ENCODE measurements at places on chromosomes 7 and 10. TPM values are rescaled to one million over a fixed set of nuclear protein-coding genes. Genes with fewer than 3 reads are reported as not detected.

Gene TRIM50
- total RNA-seq: 0.24 TPM

Gene BLNK
- total RNA-seq: not detected

DNA sequence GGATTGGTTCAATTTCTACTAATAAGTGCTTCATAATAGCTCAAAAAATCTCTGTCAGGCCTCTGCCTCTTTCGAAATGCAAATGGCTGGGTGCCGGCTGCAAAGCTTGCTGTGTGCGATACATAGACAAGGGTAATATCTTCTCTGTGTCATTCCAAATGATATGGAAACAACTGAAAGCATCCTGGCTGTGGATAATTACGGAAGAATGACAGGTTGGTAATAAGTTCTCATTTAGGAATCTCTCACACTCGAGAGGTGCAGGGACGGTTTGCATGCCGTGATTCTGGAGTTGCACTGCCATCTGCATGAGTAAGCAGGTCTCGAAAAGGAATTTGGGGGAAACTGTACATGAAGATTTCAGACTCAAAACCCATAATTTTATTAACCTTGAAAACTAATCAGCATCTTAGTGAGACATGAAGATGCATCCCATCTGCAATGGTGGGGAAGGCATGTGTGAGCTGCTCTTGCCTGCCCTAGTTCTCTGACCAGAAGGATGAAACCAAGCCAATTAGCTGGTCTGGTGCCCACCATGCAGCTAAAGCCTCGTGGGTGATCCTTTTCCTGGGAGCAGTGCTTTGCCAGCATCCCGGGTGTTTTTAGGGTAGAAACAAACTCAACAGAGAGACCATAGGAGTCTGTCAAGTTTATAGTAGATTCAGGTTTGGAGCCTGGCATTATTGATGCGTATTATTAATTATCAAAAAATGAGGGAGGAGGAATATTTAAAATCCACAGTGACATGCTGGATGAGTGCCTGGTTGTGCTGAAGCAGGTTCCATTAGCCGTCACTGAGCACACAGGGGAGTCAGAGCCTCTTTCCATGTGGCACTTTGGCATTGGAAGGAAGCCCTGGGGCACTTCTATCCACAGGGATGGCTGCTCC lies 503.6 kb upstream of the MGMT start:
- H3K27ac ChIP-seq: no peak overlapping the region
- no peaks in the 10 kb centered on the region for H3K4me1 ChIP-seq
- H3K27me3 ChIP-seq: no peaks in the 10 kb centered on the region
- no peaks in the 10 kb centered on the region for H3K36me3 ChIP-seq
- no peak overlapping the region for H3K4me3 ChIP-seq

DNA sequence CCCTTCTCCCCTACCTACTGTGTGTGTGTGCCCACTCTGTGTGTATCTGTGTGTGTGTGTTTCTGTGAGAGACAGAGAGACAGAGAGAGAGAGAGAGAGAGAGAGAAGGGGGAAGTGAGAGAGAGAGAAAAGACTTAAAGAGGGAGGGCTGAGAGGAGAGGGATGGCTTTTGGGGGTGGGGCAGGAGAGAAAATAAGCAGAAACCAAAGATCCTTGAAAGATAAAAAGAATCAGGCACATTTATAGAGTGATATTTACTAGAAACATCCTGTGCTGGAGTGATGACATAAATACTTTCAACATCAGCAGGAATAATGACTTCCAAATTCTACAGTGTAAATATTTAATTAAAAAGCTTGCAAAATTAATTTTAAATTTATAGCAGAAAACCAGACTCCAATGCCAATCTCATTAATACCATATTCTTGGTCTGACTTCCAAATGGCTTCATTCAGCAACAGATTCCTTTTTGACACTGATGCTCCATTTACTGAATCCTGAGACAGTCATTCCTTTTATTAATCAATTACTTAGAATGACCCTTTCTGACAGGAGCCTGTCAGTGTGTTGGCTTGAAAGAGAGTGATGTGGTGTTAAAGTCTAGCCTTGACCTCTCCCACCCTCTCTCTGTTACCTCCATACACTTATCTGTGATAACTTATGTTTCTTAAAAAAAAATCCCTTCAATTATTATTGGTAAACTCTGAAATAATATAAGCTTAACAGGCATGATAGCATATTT lies 41.7 kb upstream of the WNT2 start:
- H3K36me3 ChIP-seq: no peaks in the 10 kb centered on the region
- no peaks in the 10 kb centered on the region for H3K4me1 ChIP-seq
- no peak overlapping the region for H3K4me3 ChIP-seq
- H3K27ac ChIP-seq: no peak overlapping the region

DNA sequence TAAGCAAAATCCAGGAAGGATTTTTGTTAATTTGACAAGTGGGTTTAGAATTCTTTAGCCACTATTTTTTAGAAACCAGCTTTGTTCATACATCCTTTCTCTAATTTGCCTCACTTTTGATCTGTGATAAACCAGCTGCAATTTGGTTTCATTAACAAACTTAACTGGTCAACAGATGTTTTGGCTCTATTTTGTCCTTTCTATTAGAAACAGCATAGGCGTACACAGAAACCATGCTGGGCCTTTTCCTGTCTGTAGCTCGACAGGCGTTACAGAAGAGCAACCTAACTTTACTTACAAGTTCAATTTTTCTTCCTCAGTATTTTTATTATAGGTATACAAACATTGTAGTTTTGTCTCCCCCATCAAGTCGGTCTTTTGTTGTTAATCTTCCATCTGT lies 28.2 kb downstream of the KAT6B start:
- no peaks in the 10 kb centered on the region for H3K4me1 ChIP-seq
- H3K36me3 ChIP-seq: no peaks in the 10 kb centered on the region
- peak overlapping the region; percentile 44 for H3K27ac ChIP-seq
- DNase-seq: no peak

- no peak for DNase-seq
- H3K4me3 ChIP-seq: peak overlapping the region; percentile 45
- no peaks in the 10 kb centered on the region for H3K27me3 ChIP-seq
- peaks cover 8% of the 10 kb centered on the region for H3K4me1 ChIP-seq
Measured at GRCh38 chr7:76122516-76123239, 74.8 kb downstream of the MDH2 start.

DNA sequence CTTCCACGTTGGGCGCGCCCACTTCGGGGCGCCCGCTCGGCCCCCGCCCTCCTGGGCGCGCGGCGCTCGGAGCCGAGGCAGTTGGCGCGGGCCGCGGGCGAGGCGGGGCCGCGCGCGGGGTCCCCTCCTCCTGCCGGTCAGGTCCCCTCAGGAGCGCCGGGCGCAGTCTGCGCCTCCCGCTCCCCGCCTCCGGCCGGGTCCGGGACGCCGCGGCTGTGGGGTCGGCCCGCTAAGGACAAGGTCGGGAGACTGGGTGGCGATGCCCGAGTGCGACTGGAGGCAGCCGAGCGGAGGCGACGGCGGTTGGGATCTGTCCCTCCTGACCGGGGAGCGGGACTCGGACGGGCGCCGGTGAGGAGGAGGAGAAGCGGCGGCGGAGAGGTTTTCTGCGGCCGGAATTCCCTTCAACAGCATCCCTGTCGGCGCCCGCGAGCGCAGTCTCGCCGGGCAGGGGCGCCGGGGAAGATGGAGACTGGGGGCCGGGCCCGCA lies at the start of gene ATRNL1:
Gene ATRNL1 (plus strand): TSS at position 80 of the 490 bp plus-strand sequence. CDS start 386 bp downstream, at position 466.
- peak; percentile 89 for DNase-seq
- H3K4me3 ChIP-seq: peak within 1 kb of the TSS; percentile 76
- no peaks in the 10 kb centered on the region for H3K4me1 ChIP-seq
- H3K27ac ChIP-seq: peak within 1 kb of the TSS; percentile 96

DNA sequence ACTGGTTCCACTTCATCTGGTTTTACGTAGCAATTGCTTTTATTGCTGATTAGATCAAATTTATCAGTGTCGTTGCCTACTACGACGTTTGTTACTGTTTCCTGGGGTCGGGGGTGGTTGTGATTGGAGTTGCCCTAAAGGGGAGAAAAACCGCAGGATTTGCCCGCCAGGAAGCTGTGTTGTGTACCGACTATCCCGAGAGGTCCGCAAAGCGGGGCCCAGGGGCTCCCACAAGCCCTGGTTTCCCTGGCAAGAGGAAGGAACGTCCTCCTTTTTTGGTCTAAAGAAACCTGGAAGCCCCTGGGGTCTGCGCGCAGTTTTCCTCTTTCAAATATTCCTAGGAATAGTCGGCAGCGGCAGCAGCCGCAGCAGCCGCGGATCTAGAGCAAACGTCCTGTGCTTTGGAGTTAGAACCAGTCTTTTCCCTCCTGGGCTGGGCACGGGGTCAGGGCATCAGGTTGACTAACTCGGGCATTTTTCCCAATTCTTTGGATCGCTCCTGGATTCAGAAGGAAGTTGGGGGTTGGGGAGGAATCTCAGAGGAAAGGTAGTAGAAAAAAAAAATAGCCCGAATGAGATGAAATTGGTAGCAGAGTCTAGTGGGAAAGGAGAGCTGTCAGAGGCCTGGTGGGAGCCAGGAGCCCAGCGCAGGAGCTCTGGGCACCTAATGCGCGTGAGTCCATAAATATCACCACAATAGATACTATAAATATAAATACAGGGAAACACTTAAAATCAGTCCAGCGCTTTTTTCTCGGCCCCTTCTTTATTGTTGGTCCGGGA lies 4.6 kb downstream of the VAX1 start:
- H3K4me3 ChIP-seq: peak overlapping the region; percentile 65
- no peak overlapping the region for H3K27ac ChIP-seq
- no peaks in the 10 kb centered on the region for H3K36me3 ChIP-seq
- peak; percentile 67 for DNase-seq

GRCh38 chr10:18159557-18159956 lies 19.3 kb downstream of the CACNB2 start:
- no peak for DNase-seq
- H3K27ac ChIP-seq: no peak overlapping the region
- no peaks in the 10 kb centered on the region for H3K27me3 ChIP-seq
- no peaks in the 10 kb centered on the region for H3K4me1 ChIP-seq

DNA sequence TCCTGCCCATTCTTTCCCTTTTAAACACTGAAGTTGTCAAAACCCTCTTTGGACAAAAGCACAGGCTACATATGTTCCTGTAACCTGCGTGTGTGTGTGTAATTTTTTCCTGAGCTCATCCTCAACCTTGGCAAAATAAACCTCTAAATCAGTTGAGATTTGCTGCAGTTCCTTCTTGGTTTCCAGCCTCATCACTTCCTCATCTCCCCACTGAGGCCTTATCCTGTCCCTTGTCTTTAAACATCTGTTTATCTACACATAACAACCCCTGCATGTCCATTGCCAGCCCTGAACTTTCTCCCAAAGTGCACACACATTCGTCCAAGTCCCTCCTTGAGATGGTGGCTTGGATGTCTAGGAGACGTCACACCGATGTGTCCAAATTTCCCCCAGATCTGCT lies 35.5 kb downstream of the LYZL2 start:
- no peak overlapping the region for H3K4me3 ChIP-seq
- no peak for DNase-seq
- H3K36me3 ChIP-seq: no peaks in the 10 kb centered on the region
- no peaks in the 10 kb centered on the region for H3K27me3 ChIP-seq

All from endodermal cell (in vitro differentiated cells).